ENCODE measurements at places on chromosomes 12 and 14.
A peak's percentile ranks its signal among the peaks of the same experiment; 100 is the strongest.

DNA sequence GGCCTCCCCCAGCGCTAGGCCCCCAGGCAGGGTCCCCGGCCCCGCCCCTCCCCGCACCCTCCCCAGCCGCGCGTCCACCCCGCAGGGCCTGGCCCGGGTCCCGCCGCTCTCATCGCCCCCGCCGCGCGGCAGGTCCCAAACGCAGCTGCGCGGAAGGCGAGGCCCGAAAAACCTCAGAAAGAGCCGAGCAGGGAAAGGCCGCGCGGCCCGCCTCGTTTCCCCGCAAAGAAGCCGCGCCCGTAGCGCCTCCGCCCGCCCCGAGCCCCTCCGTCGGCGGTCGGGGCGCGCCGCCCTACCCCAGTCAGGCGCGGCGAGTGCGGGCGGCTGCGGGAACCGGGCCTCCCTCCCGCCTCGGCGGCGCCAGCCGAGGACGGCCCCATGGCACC, 324 bp downstream of the POLE start:
- DNase-seq = no peak

DNA sequence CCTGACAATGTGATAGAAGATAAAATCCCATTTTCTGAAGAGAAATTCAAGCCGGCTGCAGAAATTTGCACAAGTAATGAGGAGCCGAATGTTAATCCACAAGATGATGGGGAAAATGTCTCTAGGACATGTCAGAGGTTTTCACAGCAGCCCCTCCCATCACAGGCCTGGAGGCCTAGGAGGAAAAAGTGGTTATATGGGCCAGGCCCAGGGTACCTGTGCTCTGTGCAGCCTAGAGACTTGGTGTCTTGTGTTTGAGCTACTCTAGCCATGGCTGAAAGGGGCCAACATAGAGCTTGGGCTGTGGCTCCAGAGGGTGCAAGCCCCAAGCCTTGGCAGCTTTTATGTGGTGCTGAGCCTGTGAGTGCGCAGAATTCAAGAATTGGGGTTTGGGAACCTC, 7.4 kb downstream of the LACRT start:
- DNase-seq = no peak

DNA sequence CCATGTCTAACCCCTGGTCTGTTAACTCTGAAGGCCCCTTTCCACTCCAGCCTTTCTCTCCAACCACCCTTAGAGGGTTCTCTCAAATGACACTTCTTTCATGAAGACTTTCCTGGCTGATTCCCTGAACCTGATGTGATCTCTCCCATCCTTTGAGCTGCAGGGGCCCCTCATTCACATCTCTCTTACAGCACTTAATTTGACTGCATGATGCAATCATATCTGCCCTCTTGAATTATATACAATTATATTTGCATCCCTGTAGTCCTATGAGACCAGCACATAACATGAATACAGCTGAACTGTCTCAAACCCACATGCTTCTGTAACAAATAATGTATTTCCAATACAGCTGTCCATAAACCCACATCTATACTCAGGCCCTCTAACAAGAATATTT, 56.4 kb downstream of the PPP2R5E start:
- no peak for DNase-seq

DNA sequence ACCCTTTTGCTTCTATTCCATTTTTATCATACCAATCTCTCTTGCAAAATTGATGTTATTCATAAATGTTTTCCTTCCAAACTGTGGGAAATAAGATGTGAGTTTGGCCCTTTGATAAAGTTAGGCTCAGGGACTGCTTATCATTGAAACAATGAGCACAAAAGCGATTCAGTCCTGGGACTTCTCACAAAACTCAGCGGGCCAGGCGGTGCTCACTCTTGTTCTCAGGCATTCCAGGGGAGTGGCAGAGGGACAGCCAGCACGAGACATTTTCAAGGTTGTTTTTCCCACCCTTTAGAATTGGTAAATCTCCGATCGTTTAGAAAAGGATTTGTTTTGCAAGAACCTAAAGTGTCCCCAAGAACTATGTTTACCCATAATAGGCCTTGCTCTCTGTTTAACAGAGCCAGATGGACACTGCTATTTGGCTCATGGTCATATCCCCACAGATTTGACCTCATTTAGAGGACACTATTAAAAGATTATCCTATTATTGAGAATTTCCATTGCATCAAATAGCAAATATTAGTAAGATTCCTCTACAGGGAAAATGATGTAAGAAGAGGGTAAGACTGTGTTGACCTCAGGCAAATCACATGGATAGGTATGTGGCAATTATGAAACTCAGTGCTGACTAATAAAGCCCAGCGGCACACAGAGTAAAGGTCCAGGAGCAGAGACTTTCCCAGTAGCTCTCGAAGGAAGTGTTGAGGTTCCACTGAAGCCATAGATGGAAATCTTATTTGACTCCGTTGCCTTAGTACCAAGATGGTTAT, 102.7 kb upstream of the USP44 start:
- DNase-seq = no peak

DNA sequence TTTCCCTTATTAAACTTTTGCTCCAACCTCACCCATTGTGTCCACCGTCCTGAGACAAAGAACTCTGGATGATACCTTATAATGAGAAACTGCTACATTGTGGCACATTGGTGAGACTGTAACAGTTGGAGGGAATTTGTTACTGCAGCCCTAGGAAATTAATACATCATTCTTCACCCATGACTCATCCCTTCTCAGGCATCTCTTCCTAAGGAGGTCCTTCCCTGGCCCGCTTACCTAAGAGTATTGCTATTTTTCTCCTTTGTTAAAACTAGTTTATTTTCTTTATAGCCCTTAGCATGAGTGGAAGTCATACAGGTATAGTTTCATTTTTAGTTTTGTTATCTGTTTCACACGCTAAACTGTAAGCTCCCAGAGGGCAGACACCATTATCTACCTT, 87.1 kb downstream of the TMEM260 start:
- no peak for DNase-seq

DNA sequence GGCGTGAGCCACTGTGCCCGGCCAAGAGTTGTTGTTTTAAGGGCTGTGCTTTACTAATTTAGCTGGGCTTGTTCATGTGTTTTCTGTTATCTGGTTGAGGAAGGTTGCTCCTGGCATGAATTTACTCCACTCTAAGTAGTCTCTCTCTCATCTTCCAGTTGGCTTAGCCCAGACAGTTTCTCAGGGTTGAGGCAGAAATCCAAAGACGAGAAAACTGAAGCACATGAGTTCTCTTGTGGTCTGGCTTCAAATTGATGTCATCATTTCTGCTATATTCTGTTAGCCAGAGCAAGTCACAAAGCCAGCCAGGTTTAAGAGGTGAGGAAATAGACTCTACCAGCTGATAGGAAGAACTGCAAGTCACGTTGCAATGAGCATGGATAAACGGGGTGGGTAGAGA, 57.9 kb downstream of the E2F7 start:
- no peak for DNase-seq

DNA sequence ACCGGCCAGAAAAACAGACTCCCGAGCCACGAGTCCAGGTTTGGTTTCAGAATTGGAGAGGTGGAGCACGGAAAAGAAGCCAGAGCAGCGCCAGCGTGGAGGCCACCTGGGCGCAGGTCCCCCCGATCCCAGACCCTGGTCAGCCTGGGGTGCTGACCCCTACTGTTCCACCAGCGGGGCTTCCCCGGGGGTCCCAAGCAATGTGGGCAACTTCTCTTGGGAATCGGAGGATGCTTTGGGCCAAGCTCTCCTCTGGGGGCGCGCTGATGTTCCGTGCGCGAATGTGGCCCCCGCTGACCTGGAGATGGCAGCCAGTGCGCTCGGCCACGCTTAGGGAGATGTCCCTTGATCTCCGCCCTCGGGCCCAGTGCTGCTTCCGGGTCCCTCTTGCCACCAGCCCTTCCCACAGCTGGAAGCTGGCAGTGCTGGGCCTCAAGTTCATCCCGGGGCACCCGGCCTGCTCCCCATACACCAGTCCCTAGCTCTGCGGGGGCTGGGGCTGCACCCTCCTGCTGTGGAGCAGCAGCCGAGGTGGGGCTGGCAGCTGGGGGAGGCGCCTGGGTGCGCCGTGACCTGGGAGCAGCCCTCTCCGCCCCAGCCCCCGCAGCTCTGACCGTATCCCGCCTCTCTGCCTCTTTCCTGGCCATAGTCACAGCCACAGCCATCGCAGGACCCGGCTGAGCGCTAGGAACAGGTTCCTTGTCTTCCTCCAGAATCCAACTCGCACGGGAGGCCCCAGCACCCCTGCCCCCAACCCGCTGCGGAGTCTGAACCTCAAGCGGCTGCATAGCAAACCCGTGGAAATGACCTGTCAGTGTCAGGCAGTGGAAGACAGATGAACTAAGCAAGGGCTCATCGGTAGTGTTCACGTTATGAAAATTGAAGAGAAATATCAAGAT, 91.2 kb downstream of the RCOR1 start:
- no peak for DNase-seq

GRCh38 chr12:58766513-58766870, 153.8 kb downstream of the LRIG3 start:
- DNase-seq = no peak

DNA sequence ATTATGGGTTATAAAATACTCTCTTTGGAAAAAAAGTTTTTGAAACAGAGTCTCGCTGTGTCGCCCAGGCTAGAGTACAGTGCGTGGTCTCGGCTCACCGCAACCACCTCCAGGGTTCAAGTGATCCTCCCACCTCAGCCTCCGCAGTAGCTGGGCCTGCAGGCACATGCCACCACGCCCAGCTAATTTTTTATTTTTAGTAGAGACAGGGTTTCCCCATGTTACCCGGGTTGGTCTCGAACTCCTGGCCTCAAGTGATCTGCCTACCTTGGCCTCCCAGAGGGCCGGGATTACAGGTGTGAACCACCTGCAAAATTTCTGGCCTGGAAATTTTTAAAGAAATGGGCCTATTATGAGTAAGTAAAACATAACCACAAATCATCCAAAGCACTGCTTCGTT, 3.8 kb downstream of the USP15 start:
- no peak for DNase-seq

DNA sequence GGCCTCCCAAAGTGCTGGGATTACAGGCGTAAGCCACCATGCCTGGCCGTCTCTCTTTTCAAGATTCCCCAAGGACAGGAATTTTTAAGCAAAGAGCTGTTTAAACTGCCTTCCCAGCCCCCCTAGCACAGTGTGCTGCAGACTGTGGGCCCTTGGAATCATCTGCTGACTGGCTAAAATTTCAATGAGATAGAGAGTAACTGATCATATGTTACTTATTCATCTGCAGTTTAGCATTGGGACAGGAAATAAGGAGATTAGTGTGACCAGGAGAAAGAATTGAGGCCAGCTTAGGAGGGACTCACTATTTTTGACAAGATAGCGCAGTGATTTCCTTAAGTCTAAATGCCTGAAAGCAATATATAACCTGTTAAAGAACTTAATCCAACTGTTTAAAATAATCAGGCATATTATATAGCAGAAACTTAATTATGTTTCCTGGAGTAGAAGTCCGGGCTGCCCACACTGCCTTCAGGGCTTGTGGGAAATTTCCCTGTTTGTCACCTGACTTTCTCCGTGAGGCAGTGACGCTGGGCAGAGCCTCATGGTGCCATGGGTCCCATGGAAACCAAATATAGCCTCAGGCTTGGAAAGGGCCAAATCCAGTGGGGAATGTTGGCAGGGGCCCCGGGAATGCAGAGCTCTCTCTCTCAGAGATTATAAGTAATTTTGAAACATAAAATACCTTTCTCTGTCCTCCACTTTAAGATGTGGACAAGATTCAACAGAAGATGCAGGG, 22.8 kb upstream of the CEBPE start:
- no peak for DNase-seq

DNA sequence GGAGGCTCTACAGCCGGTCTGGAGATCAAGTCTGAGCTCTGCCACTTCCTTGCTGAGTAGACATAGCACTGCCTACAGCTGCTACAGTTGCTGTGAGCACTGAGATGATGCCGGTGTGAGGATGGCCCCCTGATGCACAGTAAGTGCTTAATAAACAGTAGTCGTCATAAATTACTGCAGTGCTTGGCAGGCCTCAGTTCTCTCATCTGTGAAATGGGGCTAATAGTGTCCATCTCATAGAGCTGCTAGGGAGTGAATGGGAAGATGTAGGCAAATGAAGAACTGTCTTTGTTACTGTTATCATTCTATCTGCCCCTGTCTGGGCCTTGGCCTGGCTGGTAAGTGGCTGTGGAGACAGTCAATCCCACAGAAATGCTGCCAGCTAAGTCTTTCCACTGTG, 124.3 kb downstream of the RBM19 start:
- no peak for DNase-seq

DNA sequence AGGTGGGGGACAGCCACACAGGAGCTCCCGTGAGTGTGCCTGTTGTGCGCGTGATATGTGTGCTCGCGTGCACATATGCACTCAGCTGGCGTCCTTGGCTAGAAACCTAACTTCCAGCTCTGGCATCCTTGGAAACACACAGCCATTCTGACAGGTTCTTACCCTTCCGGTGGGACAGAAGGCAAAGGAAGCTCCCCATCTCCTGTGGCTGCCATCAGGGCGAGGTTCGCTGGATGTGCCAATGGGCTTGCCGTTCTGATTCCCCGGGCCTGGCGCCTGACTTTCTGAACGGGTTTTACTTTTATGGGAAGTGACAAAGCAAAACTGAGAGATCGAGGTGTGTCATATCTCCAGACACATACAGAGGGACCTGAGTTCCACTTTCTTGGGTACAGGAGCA, 124.7 kb downstream of the PAPOLA start:
- DNase-seq = no peak

DNA sequence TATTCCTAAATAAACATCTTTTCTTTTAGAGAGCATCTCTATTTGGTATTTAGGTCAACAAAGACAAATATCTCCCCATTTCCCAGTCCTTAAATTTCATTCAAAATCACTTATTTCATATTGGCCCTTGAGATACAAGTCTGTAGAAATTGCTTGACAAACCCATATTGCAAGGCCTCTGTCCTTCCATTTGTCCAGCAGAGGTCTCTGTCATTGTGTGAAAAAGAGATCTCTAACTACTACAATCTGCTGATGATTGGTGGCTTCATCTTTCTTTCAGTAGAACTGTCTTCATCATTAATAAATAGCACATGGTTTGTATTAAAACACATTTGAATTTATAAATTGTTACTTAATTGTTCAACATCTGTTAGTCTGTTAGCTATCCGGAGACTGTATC, 252.6 kb downstream of the ACSS3 start:
- DNase-seq = no peak

- DNase-seq = no peak
These were observed 1.4 kb upstream of the KCNK13 start for GRCh38 chr14:90060312-90060964.

- DNase-seq = peak; percentile 72
These were observed at the start of gene DDX55 for GRCh38 chr12:123601602-123602489. TSS of gene DDX55 (plus strand) at chr12:123602099. CDS start at chr12:123602149, 50 bp downstream.

DNA sequence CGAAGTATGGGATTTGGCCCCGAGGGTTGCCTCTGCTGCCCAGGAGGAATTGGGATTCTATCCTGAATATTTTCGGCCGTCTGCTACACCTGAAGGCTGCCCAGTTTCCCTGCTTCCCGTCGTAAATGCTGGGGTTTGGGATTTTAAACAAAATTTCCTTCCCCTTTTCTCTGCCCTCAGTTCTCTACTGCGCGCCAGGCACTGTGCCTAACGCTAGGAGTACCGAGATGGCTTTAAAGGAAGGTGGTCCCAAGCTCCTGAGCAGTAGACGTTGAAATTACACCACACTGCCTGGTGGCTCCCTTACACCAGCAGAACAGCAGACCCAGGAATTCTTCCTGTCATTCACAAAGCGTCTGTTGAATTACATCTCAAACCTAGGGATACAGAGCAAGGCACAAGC, 566 bp upstream of the PRDM4 start:
- no peak for DNase-seq
